ENCODE measurements at places on chromosomes 7 and 10. TPM values are rescaled to one million over a fixed set of nuclear protein-coding genes. Genes with fewer than 3 reads are reported as not detected.

The COL17A1 gene
- under 0.01 TPM for total RNA-seq

The SKIDA1 gene
- total RNA-seq = 2.1 TPM

The MALRD1 gene
- total RNA-seq = 2.1 TPM

The RBM17 gene
- total RNA-seq = 41.2 TPM

The ASZ1 gene
- not detected for total RNA-seq

The OR6B1 gene
- total RNA-seq = not detected

The NAT16 gene
- not detected for total RNA-seq

The PTN gene
- 21.9 TPM for total RNA-seq

The SDHAF3 gene
- total RNA-seq = 24.5 TPM

The ARMS2 gene
- not detected for total RNA-seq

The ANKRD7 gene
- 3.1 TPM for total RNA-seq

The HTR5A gene
- not detected for total RNA-seq

The A1CF gene
- not detected for total RNA-seq

The GPR146 gene
- 5.2 TPM for total RNA-seq

The DNAJC12 gene
- total RNA-seq = 3.1 TPM

The ZNF273 gene
- 6.3 TPM for total RNA-seq

The AIMP2 gene
- 37.6 TPM for total RNA-seq

The ELMO1 gene
- 52.7 TPM for total RNA-seq

The NEUROD6 gene
- not detected for total RNA-seq

The PRF1 gene
- total RNA-seq = 2.1 TPM

The TAC1 gene
- 1.6 TPM for total RNA-seq

The CTTNBP2 gene
- 1.6 TPM for total RNA-seq

The MYOZ1 gene
- 1,224 TPM for total RNA-seq

The SVIL gene
- 153 TPM for total RNA-seq

The NFE2L3 gene
- under 0.01 TPM for total RNA-seq

The HPS6 gene
- 16.7 TPM for total RNA-seq

The BMI1 gene
- total RNA-seq = 31.3 TPM
